ENCODE measurements at places on chromosomes 3 and 15. TPM values are rescaled to one million over a fixed set of nuclear protein-coding genes. Genes with fewer than 3 reads are reported as not detected.

Gene NGLY1
- total RNA-seq, result 14.9 TPM

Gene RHOV
- not detected for total RNA-seq

Gene PIF1
- 5.3 TPM for total RNA-seq

- DNase-seq, result no peak
Observed at GRCh38 chr3:137972396-137972795, 37.6 kb upstream of the CLDN18 start.

DNA sequence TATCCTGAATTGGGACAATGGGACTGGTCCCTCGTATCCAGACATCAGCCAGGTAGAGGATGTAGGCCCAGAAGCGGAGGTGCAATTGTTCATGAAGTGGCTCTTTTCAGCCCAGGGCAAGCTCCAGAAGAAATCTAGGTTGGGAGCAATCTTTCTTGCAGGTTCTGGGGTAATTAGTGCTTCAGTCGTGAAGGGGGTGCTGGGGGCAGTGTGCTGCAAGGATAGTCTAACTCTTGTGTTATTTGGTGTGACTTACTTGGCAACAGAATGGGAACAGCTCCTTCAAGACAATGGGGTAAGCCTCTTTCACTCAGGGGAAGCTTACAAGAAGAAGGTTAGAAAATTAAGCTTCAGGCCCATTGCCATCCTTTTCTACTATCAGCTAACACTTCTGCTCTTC is 273.0 kb downstream of the DIPK2A start:
- no peak for DNase-seq
